ENCODE measurements at places on chromosomes 2 and 18. TPM values are rescaled to one million over a fixed set of nuclear protein-coding genes. Genes with fewer than 3 reads are reported as not detected.

Gene ERFE
- polyA plus RNA-seq, result 4.3 TPM

DNA sequence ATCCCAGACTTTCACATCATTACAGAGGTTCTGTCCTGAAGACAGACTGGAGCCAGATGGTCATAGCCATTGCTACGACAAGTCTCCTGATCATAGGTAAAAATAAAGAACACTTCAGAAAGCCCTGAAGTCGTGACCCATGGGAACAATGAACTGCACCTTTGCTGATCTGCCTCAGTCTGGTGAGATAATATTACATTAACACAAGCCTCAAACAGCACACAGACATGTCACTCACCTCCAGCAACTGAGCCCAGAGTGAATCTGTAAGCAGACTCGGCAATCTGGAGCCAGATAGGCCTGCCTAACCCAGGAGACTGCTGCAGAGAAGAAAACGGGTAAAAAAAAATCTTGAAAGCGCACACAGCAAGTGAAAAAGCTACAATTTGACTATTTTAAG, 79.2 kb downstream of the SLC25A12 start:
- no peak for DNase-seq

GRCh38 chr2:136801661-136802060, 36.3 kb downstream of the THSD7B start:
- no peak for DNase-seq

Gene ERLEC1
- polyA plus RNA-seq, result 73.7 TPM

DNA sequence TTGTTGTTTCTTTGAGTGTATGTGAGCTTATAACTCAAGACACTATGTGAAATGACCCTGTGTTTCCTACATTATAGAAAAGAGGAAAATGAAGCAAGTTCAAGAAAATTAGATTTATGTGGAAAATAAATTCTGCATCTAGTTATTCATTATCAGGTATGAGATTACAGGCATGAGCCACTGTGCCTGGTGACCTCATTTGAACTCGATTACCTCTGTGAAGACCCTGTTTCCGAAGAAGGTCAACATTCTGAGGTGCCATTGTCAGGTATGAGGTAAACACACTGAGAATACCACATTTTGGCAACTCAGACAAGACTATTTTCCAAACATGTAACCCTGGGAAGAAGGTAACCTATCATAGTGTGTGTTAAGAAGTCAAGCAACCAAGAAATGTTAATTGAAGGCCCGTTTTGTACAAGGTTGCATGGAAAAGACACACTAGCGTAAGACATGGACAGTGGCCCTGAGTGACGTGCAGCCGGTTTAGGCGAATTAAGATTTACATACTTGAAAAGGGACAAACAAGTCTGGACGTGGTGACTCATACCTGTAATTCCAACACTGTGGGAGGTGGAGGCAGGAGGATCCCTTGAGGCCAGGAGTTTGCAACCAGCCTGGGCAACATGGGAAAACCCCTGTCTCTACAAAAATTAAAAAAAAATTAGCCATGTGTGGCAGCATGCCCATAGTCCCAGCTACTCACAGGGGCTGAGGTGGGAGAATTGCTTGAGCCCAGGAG, 186.6 kb downstream of the NEDD4L start:
- no peak for DNase-seq

DNA sequence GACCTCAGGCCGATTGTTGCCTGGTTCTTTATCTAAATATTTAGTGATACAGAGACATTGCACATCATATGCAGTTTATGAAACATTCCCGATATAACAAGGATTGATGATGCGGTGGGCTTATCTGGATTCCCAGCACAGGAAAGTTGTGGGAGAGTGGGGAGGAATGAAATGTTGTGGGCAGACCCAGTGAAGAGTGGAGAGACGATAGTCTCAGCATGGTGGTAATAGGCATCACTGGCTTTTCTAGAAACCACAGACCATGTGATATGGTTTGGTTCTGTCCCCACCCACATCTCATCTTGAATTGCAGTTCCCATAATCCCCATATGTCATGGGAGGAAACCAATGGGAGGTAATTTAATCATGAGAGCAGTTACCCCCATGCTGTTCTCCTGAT, 34.8 kb upstream of the RND3 start:
- no peak for DNase-seq

DNA sequence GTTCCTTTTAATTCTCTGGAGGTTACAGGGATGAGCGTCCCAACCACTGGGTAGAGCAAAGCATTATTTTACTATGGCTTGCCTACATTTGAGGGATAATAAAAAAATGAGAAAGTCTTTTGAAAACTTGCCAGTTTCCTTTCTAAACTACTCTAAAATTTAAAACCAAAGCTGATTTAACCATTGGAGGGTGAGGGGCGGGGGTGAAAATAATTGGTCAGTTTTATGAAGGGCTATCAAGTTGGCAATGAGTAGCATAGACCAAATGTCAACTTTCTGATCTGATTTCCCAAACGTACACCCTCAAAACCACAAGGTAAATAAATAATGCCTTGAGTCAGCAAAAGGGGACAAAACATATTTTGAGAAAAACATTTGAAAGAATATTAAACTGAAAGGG, 85.7 kb upstream of the STK17B start:
- DNase-seq, result no peak

GRCh38 chr2:61707984-61708852, 145.6 kb downstream of the FAM161A start:
- peak; percentile 5 for DNase-seq

GRCh38 chr2:2805263-2805662, 474.2 kb upstream of the MYT1L start:
- no peak for DNase-seq

- DNase-seq, result no peak
These were observed 68.3 kb upstream of the MRPS9 start for GRCh38 chr2:104969564-104969963.
